Choroid plexus epithelial cell (primary cell): ENCODE measurements at places on chromosomes 2 and 18.

- DNase-seq = peak; percentile 84
Observed at GRCh38 chr18:23032030-23032582, 99.0 kb downstream of the RBBP8 start.

GRCh38 chr2:138115666-138116065, 151.4 kb downstream of the HNMT start:
- peak; percentile 51 for DNase-seq

GRCh38 chr2:221571551-221572218, 419 bp downstream of the EPHA4 start:
- DNase-seq = peak; percentile 45

DNA sequence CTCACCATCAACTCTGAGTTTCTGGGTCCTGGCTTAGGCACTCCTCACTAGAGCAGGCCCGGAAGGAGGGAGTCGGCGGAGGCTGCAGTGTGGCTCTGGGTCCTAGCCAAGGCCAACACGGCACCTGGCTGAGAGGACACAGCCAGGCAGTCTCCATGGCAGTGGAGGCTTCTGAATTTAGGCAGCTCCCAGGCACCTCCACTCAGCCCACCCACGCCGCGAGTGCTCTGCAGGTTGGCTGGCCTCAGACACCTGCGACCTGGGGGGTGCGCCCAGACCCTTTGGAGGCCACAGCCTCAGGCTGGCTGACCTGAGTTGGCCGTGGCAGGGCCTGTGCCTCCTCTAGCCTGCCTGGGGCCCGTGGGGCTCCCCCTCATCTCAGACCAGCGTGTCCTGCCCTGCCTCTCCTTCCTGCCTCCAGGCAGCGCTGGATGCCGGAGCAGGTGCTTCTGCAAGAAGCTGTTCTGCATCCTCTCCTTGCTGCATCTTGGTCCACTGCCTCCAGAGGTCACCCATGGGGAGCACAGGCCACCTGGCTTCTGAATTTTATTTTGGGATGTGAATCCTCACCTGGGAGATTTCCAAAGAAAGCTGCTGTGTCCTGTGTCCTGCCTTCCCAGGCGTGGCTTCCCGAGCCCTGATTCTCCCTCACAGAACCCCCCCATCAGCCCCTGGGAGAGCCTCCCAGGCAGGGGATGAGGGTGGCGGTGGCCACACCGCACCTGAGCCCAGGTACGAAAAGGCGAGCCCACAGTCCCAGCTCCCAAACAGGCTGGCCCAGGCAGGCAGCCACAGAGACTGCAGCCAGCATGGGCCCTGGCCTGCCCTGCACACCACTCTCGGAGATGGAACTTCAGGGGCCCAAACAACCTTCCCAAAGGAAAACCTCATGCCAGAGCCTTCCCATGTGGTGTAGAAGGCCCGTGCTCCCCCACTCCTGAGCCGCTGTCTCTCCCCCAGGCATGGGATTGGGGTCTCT, 23.4 kb downstream of the AQP12A start:
- DNase-seq = no peak

DNA sequence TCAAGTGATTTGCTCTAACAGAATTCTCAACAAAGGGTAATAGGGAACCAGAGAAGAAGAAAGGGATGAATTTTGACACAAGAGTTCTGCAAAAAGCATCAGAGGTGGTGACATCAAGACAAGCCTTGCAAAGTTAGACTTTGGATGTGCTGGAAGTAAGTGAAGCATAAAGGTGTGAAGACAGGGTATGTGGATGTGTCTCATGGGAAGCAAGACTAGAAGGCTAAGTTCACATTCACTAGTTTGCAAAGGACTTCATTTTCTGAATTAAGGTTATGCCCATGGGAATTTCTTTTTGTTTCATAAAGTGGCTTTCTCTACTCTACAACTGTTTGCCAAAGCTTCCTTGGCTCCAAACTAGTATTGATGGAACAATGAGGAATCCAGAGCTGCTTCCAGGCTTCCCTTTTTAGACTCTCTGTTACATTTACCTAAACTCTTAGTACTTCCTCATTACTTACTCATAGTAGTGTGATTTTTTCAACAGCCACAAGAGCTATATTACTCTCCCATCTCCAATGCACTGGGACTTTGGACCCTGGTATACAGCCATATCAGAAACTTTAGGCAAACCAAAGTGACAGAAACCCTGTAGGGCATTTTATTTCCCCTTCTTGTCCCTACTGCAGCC, 21.1 kb upstream of the IHH start:
- no peak for DNase-seq

DNA sequence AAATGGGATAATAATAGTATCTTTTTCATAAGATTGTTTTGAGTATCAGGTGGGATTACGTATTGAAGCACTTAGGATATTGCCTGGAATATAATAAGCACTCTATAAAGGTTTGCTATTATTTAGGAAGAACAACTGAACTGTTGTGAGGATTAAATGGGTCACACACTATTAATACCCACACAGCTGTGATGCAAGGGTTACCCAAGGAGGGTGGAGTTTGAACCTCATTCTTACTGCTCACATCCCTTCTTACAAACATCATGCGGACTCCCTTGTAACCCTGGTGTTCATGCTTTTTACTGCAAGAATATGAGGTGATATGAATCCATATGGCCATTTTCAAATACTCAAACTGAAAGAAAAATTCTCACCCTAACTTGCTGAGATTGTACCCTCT, 113.5 kb downstream of the KCTD1 start:
- DNase-seq = peak; percentile 36

DNA sequence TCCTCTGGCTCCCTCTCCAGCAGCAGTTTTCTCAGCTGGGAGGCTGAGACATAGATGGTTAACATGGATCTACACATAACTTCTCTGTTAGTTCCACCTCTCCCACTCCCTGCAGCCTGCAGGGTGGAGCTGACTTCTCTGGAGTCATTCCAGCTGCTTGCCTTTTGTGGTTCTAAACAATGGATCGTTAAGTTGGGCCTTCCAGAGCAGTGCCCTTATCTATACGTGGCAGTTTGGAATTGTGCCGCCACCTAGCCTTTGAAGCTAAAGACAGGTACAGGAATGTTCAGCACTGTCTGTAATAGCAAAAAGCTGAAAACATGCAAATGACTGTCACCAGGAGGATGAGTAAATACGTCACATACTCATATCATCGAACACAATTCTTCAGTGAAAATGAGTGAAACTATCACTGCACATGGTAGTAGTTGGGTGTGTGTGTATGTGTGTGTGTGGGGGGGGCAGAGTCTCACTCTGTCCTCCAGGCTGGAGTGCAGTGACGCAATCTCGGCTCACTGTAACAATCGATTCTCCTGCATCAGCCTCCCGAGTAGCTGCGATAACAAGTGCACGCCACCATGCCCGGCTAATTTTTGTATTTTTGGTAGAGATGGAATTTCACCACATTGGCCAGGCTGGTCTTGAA, 50.3 kb downstream of the SH2D6 start:
- peak; percentile 44 for DNase-seq

- DNase-seq = peak; percentile 64
Observed at GRCh38 chr2:46269001-46269400, 28.2 kb upstream of the EPAS1 start.

DNA sequence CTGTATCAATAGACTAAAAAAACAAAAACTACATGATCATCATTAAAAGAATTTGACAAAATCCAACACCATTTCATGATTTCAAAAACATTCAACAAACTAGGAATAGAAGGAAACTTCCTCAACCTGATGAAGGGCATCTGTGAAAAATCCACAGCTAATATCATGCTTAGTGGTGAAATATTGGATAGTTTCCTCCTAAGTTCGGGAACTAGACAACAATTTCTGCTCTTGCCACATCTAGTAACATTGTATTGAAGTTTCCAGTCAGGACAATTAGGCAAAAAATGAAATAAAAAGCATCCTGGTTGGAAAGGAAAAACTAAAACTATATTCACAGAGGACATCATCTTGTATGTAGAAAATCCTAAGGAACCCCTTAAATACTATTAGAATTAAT, 34.8 kb downstream of the TNS1 start:
- DNase-seq = no peak

DNA sequence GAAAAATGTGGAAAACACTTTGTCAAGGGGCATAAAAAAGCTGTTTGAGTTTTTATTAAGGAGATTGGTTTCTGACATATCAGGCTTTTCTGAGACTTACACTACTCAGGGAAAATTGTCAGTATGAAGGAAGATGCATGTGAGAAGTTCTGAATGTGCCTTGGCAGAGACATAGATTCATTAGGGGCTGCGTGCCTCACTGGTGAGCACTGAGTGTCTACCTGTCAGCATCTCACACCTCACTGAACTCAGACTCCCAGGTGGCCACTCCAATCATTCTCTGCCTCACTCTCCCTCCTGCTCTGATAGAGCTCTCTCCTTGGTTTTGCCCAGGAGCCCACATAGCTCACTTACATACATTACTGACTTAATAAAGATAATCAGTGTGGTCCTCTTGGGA, 372.6 kb downstream of the LRRTM4 start:
- DNase-seq = no peak

- DNase-seq = no peak
Observed at GRCh38 chr2:19072161-19072560, 286.3 kb downstream of the OSR1 start.

- DNase-seq = no peak
Observed at GRCh38 chr2:45925026-45925425, 273.6 kb downstream of the PRKCE start.

- DNase-seq = peak; percentile 52
Observed at GRCh38 chr2:202032846-202033316, 774 bp upstream of the FZD7 start.

DNA sequence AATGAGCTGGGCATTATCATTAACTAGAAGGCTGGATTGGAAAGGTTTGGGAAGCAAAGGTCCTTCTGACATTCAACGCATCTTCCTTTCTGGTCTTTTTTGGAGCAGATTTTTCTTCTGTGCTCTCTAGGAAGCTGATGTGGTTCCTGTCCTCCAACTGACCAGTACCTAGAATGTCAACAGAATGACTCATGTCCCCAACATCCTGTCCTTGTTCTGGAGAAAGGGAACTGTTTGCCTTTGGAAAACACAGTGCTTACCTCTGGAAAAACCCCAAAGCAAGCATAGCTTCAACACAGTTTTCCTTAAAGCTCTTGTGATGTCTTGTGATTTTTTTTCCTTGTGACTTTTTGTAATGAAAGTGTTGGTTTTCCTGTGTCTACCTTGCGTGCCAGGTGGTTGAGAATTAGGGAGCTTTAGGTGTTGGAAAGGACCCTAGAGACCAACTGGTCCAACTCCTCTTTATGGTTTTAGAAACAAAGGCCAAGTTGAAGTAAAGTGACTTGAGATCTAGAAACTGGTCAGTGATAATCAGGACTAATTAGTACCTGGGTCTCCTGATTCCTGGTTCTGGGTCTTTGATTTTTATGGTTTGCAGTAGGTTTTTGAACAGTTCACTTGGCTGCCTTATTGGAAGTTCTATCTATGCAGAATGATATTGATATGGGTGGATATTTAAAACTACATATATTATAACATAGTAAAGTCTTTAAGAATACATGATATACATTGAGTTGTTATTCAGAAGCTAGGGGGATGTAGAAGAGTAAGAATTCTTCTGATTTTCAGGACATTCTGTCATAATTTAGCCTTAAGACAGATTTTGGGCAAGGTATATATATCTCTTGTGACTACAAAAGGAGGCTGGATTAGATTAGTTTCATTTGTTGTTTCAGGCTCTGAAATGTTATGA, 70.5 kb downstream of the FMNL2 start:
- no peak for DNase-seq

GRCh38 chr2:114011713-114012112, 121.8 kb downstream of the ACTR3 start:
- DNase-seq = no peak

GRCh38 chr2:241095594-241096290, 6.3 kb downstream of the MTERF4 start:
- DNase-seq = no peak

DNA sequence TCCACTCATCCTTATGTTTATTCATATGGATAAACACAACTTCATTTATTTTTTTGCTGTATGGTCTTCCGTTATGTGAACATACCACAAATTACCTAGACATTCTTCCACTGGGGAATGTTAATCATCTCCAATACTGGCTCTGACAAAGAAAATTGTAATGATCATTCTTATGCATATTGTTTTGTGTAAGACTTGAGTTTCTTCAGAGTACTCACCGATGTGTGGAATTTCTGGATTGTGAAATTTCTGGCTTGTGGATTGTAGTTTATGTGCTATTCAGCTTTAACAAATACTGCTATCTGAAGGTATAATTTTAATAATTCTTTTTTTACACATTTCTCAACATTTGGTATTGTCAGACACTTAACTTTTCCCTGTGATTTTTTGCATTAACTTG, 212.2 kb upstream of the THUMPD2 start:
- peak; percentile 13 for DNase-seq

DNA sequence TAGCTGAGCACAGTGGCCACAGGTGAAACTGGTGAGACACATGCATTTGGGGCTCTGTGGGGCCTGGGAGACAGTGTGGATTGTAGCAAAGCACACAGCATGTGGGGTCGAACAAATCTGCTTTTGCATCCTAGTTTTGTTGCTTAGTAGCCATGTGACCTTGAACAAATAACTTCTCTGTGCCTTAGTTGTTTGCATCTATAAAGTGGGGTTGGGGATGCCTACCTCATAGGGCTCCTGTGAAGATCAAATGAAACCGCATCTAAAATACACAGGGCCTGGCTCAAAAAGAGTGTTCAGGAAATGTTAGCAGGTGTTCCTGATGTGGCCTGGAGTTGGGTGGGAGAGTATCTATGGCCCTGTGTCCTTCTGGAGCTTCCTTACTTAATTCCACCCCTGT, 30.3 kb upstream of the CATIP start:
- DNase-seq = no peak

GRCh38 chr2:136217996-136218395, 100.0 kb upstream of the CXCR4 start:
- no peak for DNase-seq

DNA sequence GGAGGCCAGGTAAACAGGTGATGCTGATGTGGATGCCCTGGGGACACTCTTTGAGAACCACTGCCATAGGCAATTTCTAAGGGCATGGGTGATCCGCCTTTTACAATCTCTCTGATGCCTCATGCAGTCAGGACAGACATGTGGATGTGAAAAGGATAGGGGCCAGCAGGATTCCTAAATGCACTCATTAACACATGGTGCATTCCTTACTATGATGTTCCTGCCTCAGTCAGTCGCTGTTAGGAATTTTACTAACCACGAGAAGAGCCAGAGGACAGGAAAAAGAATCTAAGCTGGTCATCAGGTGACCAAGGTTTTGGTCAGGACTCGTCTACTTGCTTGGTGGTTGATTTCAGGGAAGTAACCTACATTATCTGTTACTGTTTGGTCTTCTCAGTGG, 191.0 kb downstream of the ARL4C start:
- DNase-seq = peak; percentile 43

GRCh38 chr2:115584507-115584906, 1142.1 kb downstream of the DPP10 start:
- no peak for DNase-seq

GRCh38 chr2:190149200-190149599, 86.7 kb upstream of the MSTN start:
- no peak for DNase-seq

- DNase-seq = no peak
Observed at GRCh38 chr2:176024083-176024482, 22.0 kb upstream of the LNPK start.

- no peak for DNase-seq
Observed at GRCh38 chr18:26488417-26489009, 59.8 kb downstream of the KCTD1 start.

- DNase-seq = no peak
Observed at GRCh38 chr2:101427240-101427639, 39.9 kb upstream of the CREG2 start.

- peak; percentile 67 for DNase-seq
Observed at GRCh38 chr2:205868773-205869333, 186.6 kb downstream of the NRP2 start.
